ENCODE measurements at places on chromosomes 1 and 21. TPM values are rescaled to one million over a fixed set of nuclear protein-coding genes. Genes with fewer than 3 reads are reported as not detected.

- no peak for DNase-seq
These were observed 2.4 kb downstream of the HSPB7 start for GRCh38 chr1:16015491-16015890.

DNA sequence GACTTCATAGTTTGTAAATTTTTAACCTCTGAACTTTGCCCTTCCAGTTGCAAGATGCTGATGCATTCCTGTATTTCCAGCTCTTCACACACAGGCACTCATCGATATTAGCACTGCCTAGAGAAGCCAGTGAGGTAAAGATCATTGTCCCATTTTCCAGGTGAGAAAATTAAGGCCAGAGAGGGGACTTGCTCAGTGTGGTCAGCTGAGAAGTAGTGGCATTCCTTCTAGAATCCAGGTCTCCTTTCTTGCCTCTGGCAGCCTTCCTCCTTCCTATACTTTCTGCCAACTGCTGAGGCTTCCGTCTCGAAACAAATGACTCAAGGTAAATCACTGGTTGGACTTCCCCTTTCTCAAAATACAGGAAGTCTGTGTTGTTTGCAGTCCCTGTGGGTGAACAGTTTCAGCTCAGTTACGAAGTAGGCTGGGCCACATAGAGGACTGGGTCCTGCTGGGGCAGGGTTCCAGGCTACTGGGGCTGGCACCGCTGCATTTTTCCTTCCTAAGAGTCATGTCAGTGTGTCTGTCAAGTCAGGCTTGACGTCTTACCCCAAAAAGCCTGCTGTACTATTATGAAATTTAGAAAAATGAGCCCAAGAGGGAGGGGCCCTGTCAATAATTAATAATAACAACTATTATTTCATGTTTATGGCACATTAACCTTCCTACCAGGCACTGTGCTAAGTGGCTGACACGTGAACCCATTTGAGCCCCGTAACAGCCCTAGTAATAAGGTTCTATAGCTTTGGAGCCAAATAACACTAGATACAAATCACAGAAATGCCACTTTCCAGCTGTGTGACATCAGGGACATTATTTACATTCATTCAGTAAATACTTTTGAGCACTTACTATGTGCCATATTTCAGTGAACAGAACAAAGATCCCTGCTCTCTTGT is 16.6 kb upstream of the RNF19B start:
- DNase-seq, result peak; percentile 77

- no peak for DNase-seq
These were observed 19.9 kb upstream of the SHCBP1L start for GRCh38 chr1:182972829-182973228.

DNA sequence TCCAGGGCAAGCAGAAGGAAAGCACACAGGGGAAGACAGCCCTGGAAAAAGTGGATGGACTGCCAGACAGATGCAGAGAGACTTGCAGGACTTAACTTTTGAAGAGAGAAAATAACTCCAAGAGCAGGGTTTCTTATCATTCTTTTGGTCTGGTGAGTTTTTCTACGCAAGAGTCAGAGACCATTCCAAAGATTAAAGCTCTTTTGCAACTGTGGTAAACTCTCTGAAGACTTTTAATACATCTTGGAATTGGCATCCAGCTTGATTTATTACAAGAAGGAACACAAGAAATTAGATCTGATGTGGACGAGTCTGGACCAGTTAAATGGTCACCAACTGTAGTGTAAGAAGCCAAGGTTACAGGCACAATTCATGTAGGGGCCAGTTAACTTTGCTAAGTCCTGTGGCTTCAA is 153.4 kb downstream of the SIPA1L2 start:
- DNase-seq, result no peak

DNA sequence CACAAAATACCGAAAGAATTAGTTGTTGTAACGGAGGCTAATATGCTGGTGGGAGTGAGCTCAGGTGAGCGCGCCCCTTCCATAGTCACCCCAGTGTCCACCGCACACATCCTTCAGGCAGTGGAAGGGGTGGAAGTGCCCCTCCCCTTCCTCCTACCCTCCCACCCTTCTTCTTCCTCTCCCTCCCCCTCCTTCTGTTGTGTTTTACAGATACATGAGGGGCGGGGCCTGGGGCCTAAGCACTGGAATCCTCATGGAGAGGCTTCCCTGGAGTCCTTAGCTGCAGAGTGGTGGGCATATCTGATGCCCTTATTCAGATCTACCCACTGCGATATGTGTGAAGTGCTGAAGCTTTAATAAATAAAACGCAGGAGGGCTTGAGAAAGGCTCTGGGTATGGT is 10.3 kb upstream of the ADARB1 start:
- no peak for DNase-seq

DNA sequence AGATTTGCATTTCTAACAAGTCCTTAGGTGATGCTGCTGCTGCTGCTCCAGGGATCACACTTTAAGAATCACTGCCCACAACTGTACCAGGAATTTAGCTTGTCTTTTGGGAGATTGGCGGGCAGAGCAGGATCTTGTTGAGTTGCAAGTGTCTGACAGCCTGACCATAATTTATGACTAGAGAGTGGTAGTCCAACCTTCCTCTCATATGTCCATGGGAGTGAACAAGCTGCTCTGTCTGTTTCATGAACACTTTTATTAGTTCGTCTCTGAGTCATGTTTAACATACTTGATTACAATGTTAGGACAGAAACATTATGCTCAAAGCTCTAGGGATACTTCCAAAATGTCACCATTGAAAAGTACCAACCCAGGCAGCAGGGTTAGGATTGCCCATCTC is 169.6 kb downstream of the TGFB2 start:
- no peak for DNase-seq

DNA sequence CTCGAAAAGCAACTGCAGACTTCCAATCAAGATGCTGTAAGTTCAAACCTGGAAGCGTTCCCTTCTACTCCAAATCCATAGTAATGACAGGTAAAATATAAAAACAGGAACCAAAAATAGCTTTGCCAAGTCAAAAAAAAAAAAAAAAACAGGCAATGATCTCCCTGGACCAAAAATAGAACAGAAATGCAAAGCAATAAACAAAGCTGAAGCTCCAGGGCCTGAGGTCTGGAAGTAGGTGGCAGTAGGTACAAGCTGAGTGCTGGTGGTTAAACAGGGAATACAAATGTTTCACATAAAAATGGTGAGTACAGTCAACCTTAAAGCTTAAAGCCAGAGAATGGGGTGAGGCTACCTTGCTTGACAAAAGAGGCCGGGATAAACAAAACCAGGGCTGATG is 610.8 kb downstream of the SMYD3 start:
- DNase-seq, result no peak

DNA sequence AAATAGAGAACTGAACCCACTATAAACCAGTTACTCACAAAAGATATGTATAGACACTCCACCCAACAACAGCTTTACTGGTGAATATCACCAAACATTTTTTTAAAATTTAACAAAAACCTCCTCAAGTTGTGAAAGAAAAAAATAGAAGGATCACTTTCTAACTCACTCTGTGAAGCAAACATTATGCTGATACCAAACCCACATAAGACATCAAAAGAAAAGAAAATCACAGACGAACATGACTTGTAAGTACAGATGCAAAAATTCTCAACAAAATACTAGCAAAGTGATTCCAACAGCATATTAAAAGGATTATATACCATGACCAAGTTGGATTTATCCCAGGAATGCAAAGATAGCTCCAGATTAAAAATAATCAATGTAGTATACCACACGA is 5.3 kb upstream of the KRTAP10-12 start:
- no peak for DNase-seq

DNA sequence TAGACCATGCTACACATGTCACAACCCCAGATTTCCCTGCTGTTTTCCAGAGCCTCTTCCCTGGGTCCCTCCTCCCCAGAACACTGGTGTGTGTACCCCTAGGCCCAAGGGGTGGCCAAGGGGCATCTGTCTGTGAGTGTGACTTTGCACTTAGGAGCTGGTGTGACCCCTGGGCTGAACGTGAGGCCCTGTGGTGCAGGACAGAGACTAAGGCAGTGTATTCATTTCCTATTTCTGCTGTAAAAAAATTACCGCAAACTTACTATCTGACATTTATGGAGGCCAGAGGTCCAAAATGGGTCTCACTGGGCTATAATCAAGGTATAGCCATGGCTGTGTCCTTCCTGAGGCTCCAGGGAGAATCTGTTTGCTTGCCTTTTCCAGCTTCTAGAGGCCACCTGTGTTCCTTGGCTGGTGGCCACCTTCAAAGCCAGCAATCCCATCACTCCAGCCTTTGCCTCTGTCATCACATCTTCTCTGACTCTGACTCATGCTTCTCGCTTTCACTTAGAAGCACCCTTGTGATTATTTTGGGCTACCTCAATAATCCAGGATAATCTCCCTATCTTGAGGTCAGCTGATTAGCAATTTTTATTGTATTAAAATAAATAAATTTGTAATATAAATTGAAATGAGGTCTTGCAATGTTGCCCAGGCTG is 24.0 kb upstream of the ELOA start:
- DNase-seq, result no peak

DNA sequence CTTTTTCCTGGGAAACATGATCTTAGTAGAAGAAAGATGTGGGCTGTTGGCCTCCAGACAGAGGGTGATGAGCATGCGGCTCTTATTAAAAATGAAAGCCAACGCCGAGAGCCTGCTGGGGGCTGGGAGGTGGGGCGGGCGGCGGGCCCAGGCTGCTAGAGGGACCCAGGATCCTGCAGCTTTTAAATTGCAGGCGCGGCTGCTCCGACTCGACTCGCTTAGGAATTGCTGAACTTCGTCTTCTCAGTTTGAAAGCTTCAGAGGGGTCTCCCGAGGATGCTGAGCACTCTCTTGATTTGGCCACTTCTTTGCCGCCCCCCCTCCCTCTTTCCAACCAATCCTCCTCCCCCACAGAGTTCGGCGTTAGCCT is 1.2 kb downstream of the AGPAT3 start:
- DNase-seq, result peak; percentile 55

GRCh38 chr1:115237023-115237422 is 101.0 kb downstream of the NGF start:
- no peak for DNase-seq

- DNase-seq, result no peak
These were observed 6.1 kb upstream of the IGSF8 start for GRCh38 chr1:160104486-160104885.

- DNase-seq, result no peak
These were observed 107.0 kb downstream of the NRIP1 start for GRCh38 chr21:14957836-14958235.

DNA sequence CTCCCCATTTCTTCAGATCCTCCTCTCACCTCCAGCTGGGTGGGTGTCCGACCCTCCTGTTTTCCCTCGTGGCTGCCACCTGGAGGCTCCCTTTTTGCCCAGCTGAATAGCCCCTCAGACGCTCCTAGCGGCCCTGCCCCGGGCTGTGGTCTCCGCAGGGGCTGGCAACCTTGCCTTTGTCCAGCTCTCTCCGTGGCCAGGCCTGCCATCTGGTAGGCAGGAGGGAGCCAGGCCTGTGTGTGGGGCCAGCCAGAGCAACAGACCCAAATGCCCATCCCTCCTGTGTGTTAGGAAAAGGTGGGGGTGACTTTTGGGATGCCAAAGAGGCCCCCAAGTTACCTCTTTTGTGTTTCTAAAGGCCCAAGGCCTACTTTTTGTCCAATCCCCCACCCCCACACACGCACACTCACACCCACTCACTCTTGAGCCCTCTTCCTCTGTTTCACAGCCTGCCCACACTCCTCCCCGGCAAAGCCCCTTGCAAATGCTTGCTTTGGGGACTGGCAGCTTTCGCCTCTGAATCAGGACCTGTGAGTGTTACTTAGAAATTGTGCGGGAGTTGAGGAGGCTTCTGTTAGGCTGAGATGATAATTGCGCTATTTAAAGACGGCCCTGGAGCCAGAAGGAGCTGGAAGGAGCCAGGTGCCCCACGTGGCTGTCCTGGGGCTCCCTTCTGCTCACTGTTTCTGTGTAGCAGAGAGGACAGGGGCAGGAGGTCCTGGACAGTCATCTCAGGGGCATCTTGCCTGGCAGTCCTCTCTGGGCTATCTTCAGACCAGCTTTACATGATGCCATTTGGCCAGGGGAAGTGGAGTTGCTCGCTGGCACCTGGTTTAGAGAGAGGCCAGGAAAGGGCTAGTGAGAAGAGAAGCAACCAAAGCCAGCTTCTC is 9.1 kb downstream of the PPFIA4 start:
- DNase-seq, result no peak

GRCh38 chr1:207644852-207645634 is at the start of gene CR1L:
Gene CR1L, plus strand, starts transcription at chr1:207645133. Its CDS starts 101 bp downstream, at chr1:207645234.
- peak; percentile 90 for DNase-seq

DNA sequence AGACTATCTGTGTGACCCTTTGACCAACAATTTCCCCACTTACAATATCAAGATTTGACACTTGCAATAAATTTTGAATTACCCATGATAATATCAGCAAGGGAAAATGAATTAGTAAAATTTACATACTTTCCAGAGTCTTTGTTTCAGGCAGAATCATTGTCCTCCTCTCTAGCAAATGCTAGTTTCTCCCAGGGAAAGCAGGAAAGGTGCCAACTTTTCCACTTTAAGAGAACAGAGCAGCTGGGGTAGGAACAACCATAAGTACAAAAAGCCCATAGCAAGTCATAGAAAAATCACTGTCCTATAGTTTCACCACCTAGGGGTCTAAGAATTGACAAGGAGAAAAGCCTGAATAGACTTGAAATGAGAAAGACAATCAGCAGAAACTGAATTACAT is 67.1 kb upstream of the GUCA2B start:
- DNase-seq, result no peak

GRCh38 chr1:164783778-164784555 is 225.0 kb downstream of the PBX1 start:
- DNase-seq, result no peak

- DNase-seq, result no peak
These were observed 108.0 kb downstream of the PBX1 start for GRCh38 chr1:164667001-164667400.

DNA sequence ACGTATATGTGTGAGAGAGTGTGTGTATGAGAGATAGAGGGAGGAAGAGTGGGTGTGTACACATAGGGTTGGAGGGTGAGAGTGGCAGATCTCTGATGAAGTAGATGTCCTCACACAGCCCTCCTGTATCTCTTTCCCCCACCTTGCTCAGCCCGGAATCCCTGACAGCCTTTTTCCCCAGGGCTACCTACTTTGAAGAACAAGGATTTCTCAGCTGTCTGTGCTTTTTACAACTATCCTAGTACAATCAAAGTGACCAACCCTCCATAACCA is 29.1 kb upstream of the CADM3 start:
- DNase-seq, result no peak

DNA sequence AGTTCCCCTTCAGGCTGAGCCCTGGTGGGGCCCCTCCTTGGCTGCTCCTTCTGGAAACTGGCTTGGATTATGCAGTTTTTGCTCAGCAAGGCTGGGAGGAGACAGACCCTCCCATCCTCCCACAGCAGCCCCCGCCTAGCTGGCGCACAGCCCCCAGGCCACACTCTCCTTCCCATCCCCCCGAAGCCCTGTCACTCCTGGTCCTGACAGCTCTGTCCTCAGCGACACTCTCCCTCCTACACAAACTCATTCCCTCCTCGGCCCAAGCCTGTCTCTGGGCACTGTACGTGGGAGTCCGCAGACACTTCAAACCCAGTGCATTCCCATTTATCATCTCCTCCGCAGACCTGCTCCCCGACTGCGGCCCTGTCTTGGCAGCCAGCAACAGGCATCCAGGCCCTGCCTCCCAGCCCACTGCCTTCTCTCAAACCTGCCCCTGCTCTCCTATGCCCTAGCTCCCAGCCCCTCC is 25.0 kb upstream of the EPHB2 start:
- DNase-seq, result no peak

- DNase-seq, result no peak
These were observed 27.2 kb downstream of the ERI3 start for GRCh38 chr1:44327679-44328491.

GRCh38 chr1:94884106-94884505 is 42.8 kb downstream of the CNN3 start:
- no peak for DNase-seq

The PPCS gene
- total RNA-seq, result 53.0 TPM

The NEXN gene
- 1.1 TPM for total RNA-seq

The CELA2A gene
- total RNA-seq, result not detected

The CDKN2C gene
- total RNA-seq, result 11.2 TPM

The RIIAD1 gene
- total RNA-seq, result not detected

The LCE3D gene
- total RNA-seq, result not detected

Data from activated T-cell treated with anti-CD3 and anti-CD28 coated beads, Interleukin-2, amount 50 U/mL, for 72 hours (primary cell).